Ascending aorta (tissue), 2 donors: ENCODE measurements at places on chromosomes 6 and 20.
A peak's percentile ranks its signal among the peaks of the same experiment; 100 is the strongest.

DNA sequence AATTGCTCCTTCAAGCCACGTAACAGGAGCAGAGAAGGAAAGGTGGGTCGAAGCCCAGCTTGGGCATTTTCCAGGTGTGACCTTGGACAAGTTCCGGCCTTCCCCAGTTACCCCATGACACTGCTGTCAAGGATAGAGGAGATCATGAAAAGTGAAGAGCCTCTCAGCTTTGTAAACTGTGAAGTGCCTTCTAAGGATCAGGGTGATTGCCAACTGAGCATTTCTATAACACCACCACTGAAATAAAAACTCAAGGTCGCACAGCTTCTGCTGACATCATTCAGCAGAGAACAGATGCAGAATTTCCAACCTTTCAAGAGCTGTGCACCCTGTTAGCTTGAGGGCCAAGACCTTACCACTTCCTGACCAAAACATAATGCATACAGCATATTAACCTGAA is 24.0 kb upstream of the ZMYND8 start:
- no peak for DNase-seq

GRCh38 chr6:161486361-161487216 is 212.7 kb upstream of the AGPAT4 start:
- no peak for DNase-seq

DNA sequence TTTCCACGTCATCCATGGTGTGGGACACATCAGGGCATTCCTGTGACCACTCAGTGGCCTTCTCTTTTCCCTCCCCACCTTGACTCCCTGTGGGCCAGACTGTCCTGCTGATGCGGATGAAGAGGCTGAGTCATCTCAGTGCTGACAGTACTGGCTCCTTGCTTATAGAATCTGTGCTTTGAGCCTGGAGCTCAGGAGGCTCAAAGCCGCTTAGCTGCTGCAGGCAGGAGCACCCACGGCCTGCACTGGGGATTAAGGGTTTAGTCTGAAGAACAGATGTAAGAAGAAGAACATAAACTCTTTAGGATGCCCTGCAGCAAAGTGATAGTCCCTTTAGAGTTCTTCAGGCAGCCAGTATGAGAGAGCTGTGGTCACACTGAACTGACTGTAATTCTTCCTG is 642.0 kb upstream of the CHD6 start:
- DNase-seq: no peak

DNA sequence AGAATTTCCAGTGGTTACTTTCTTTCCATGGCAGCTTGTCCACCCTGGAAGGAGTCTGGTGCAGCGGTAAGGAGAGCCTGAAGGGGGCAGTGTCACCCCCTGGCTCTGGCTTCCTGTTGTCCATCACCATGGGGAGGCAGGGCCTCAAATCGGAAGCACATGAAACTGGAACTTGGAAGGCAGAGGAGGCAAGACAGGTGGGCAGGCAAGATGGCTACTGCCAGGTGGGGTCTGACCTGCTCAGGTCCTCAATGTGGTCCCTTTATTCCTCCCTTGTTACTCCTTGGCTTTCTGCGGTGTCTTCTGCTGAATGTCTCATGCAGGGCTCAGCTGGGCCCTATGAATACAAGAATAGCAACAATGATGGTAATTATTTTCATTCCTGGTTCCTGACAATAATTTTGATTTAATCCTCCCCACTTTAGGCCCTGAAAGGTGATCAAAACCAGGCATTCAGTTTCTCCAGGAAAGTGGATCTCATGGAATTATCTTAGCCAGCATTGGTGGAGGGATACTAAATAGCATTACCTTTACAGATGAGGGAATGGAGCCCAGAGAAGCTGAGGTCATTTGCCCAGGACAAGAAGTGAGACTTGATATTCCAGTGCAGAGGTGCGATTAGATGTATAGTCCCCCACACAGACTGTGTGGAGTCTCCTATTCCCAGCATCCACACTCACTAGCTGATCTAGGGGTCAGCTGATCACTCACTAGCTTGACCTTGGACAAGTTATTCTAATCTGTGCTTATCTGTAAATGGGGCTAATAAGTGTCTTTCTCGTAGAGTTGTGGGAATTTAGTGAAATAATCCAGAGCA is 17.6 kb upstream of the SNAI1 start:
- no peak for DNase-seq

DNA sequence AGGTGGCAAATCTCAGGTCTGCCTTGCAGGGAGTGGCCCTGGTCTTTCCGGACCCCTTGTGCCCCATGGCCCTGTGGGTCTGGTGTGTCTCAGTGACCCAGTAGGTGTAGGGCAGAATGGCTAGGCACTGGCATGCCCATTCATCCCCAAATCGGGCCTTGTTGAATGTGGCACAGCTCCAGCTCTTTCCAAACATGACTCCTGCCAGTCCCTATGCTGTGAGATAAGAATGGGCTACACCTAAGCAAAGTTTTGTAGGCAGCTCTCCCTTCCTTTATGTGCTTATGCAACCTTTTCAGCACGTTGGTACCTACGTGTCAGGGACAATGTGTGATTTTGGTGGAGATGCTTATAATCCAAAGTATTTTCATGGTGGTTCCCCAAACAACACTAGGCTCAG is 33.9 kb downstream of the FOXO3 start:
- DNase-seq: no peak

GRCh38 chr20:61802721-61803311 is 262.9 kb downstream of the TAF4 start:
- DNase-seq: no peak

- no peak for DNase-seq
These were observed 129.0 kb downstream of the REV3L start for GRCh38 chr6:111353912-111354462.

GRCh38 chr20:11646359-11646758 is 271.3 kb upstream of the BTBD3 start:
- no peak for DNase-seq

- DNase-seq: no peak
These were observed 39.0 kb upstream of the SLC22A1 start for GRCh38 chr6:160082627-160083026.

DNA sequence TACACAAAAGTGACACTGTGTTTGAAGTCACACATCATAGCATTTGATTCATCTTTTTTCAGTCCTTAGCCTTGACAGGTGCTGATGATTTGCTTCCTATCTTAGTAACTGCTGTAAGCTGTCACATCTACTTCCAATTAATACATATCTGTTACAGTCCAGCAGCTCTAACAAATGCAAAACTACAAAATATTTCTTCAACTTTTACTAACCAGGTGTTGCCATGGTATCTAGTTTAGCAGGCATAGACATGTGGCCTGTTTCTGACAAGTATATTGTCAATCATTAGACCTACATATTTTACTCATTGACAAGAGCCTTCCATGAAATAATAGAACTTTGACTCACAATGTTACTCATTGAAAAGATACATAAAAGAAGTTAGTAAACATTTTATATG is 1159.7 kb downstream of the GRIK2 start:
- DNase-seq: no peak

GRCh38 chr6:52495922-52496321 is 75.8 kb downstream of the EFHC1 start:
- no peak for DNase-seq

DNA sequence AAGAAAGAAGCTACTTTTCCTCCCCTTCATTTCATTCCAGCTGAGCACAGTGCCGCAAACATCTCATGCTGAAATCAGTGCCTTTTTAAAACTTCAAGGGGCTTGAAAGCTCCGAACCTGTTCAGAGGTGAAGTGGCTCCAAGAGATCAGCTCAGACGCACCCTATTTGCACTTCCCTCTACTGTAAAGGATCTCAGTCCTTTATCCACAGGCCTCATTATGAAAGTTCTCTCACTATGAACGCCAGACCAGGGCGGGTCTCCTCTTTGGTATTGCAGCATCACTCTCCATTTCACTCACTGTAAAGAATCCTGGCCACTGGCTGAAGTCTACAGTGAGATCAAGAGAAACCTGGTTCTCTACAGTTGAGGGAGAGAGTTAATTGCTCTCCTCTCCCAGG is 232.7 kb upstream of the POU3F2 start:
- DNase-seq: no peak

DNA sequence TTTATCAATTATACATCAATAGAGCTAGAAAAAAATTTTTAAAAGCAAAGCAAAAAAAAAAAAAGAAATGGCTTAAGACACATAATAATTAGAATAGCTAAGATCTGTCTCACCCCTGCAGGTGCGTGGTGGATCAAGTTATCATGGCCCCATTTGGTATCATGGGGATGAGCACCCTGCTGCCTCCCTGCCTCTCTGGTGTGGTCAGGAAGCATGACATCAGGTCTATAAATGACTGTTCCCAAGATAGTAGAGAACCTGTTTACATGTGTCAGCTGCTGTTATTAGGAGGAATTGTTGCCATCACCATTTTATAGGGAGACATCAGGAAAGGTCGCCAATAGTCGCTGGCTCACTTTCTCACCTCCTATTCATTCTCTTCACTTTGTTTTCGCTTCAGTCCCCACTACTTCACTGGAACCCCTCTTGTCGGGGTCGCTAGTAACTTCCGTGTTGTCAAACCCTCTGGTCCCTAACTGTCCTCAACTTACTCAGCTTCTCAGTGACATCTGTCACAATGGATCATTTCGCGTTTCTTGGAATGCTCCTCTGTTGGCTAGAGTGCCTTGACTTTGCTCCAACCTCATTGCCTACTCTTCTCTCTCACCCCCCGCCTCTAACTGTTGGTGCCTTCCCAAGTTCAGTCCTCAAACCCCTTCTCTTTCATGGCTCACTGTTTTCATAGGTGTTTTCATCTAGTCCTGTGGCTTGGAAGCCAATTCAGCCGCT is 4.7 kb downstream of the DNTTIP1 start:
- DNase-seq: no peak

- DNase-seq: no peak
These were observed 181.2 kb downstream of the ISM1 start for GRCh38 chr20:13402171-13402760.

- DNase-seq: peak; percentile 51
These were observed 100.0 kb downstream of the NOL4L start for GRCh38 chr20:32484958-32485769.

DNA sequence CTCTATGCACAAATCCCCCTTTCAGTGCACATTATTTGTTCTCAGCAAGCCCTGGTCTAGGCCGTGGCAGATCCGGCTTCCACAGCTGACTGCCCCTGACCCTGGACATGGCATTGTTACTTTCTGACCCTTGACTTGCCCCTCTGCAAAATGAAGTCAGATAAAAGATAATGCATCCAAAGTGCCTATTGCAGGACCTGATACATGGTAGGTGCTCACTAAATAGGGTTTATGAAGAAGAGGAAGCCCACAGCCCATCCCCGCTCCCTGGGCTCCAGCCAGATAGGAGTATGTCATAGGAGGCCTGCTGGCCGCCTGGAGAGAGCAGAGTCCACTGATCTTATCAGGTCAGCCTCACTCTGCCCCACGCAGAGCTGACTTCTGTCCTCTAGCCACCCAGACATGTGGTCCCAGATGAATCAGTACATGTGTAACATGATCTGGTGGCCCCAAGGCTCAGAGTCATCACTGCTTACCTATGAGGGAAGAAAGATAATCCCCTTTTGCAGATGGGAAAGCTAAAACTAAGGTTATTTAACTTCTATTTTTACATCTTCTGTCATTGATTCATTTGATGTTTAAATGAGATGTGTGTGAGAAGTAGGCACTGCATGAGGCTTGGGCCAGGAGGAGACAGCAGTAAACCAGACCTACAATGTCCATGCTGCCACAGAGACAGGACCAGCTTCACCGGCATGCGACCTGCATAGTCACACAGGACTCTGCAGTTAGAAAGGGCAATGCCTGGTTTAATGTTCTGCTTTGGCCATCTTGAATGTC is 20.4 kb downstream of the MAFB start:
- no peak for DNase-seq

- no peak for DNase-seq
These were observed 35.5 kb upstream of the FOXC1 start for GRCh38 chr6:1574083-1574761.

- DNase-seq: no peak
These were observed 10.2 kb downstream of the LAMA4 start for GRCh38 chr6:112243861-112244827.

GRCh38 chr20:57804470-57805250 is 94.8 kb upstream of the PMEPA1 start:
- DNase-seq: no peak

DNA sequence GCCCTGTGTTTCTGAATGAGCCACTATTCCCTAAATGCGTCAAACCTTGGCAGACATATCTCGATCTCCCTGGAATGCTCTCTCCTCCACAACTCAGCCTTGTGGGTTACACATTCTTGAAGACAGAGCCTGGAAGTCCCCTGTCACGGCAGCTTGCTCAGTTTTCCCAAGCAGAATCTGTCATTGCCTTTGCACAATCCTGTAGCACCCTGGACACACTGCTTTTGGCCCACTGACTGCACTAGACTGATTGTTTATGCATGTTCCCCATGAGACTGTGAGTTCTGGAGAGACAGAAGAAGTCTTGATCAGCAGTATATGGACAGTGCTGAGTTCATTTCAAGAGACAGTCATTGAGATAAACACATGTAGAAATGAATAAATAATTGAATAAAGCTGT is 406.7 kb downstream of the CD83 start:
- no peak for DNase-seq

GRCh38 chr20:50403565-50404418 is 106.4 kb upstream of the PTPN1 start:
- no peak for DNase-seq

DNA sequence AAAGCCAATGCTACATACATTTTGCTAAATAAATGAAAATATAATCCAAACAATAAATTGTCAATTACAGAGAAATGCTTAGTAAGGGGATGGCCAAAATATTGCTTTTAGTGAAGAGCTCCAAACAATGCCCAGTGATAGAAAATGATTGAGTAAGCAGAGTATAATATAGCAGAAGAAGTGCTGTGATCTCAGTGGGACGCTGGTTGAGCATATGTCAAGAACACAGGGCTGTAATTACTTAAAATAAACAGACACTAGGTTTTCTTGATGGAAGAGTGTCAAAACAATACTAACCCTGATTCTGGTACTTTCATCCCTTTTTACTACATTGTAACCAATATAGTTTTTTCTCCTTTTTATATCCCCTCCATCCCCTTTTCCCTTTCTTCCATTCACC is 150.3 kb downstream of the GRIK2 start:
- DNase-seq: no peak

DNA sequence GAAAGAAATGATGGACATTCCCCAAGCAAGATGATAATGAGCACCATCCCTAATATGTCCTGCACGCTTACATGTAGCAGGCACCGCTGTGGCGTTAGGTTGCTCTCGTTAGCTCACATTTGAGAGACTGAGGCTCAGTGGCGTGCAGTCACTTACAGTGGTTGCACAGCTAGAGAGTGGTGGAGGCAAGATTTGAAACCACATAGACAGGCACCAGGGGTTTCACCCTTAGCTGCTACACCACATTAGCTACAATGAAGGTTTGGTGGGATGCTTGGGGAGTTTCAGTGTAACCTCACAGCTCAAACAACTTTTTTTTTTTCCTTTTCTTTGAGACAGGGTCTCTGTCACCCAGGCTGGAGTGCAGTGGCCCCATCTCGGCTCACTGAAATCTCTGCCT is 3.7 kb downstream of the COX4I2 start:
- no peak for DNase-seq

DNA sequence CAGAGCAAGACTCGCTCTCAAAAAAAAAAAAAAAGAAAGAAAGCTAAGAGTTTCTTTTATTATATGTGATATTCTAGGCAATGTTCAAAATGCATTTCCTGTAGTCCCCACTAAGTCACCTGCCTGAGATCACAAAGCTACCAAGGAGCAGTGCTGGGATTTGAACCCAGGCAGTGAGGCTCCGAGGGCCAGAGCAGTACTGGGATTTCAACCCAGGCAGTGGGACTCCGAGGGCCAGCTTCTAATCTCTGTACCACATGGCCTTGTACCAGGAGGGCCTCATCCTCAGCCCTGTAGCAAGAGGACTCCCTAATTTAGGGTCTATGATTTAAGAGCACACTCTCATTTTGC is 39.7 kb downstream of the ZMYND8 start:
- no peak for DNase-seq
